ENCODE measurements at places on chromosomes 7 and 10.

GRCh38 chr10:125081931-125082330 is 78.4 kb downstream of the CTBP2 start:
- no peak for DNase-seq

GRCh38 chr10:22779331-22780019 is 65.1 kb upstream of the PIP4K2A start:
- DNase-seq = no peak

- DNase-seq = no peak
These were observed 89.2 kb downstream of the CXCL12 start for GRCh38 chr10:44295644-44296241.

- DNase-seq = no peak
These were observed 46.2 kb downstream of the CAV1 start for GRCh38 chr7:116571037-116571436.

- DNase-seq = no peak
These were observed 423.4 kb downstream of the DNAJB6 start for GRCh38 chr7:157760004-157760730.

GRCh38 chr7:47392241-47392759 is 189.6 kb downstream of the TNS3 start:
- DNase-seq = no peak

GRCh38 chr7:137289101-137289500 is 54.4 kb downstream of the PTN start:
- no peak for DNase-seq

- no peak for DNase-seq
These were observed 86.3 kb upstream of the FAM171A1 start for GRCh38 chr10:15457382-15457781.

DNA sequence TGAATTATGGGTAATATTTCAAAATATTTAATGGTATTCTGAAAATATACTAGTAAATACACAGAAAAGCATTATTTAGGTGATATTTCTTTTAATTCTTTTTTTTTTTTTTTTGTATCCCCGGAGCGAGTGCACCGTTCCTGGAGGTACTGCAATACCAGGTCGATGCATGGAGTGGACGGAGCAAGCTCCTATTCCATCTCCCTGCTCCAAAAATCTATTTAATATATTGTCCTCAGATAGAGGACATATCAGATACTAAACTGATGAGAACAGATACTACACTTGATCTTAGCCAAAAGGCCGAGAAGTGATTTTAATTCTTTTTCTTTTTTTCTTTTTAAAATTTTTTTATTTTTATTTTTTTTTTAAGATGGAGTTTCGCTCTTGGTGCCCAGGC is 10.8 kb downstream of the BTRC start:
- no peak for DNase-seq

GRCh38 chr7:142711746-142712616 is 37.3 kb upstream of the PRSS1 start:
- no peak for DNase-seq

DNA sequence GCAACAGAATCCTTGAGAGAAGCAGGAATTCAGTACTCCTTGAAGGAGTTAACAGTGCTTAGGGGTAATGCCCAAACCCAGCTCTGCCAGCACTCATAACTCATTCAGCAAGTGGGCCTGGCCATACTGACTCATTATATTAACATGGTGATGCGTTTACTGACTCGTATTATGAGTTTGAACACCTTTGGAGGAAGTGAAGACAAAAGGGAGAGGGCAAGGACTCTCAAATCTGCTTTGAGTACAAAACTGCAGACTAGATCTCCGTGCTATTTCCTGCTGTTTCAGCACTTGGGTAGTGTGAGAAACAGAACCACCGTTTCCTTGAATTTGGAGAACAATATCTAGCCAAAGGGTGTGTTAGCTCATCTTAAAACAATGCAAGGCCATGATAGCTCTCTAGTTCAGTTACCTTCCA is 30.8 kb downstream of the SLC16A9 start:
- DNase-seq = no peak

- DNase-seq = peak; percentile 36
These were observed at the start of gene SEMA3D for GRCh38 chr7:85186521-85187241. SEMA3D (minus strand) TSS chr7:85187056; CDS start chr7:85121891, 65,165 bp downstream.

GRCh38 chr10:123891144-123892071 is at the start of gene CPXM2:
CPXM2 (minus strand) TSS chr10:123891807; CDS start chr10:123891659, 148 bp downstream.
- DNase-seq = no peak

DNA sequence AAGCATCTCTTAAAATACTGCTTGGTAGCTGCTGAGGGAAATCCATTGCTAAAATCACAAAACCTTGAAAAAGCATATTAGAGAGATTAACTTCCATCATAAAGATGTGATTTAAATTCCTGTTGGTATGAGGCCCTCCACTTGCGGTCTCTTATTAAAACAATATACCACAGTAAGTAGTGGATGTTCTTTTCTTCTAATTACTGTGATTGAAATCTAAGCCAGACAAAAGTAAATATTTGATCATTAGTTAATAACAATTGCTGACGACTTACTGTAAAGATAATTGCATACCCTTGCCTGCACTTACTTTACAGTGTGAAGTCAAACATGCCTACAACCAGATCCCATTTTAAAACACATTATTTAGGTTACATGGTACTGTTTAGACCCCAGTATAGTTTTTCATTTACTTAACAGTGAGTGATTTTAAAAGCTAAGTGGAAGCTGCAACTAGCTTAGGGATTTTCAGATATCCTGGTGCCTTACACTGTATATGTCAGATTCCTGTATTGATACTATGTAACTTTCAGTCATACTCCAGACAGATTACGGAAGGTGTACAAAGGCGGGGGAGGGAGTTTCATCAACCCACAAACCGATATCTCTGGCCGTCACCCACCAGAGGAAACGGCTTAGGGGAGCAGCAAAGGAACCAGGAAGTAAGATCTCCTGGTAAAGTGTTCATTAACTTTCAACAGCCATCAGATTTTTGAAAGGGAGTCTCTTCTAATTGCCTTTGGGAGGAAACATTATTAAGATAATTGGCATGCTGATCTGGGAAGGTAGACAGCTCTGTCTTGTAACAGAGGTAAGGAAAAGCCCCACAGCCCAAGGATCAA is 986 bp downstream of the NRP1 start:
- no peak for DNase-seq

GRCh38 chr10:70890917-70891431 is 2.6 kb upstream of the PCBD1 start:
- no peak for DNase-seq

- no peak for DNase-seq
These were observed 472.8 kb upstream of the FZD8 start for GRCh38 chr10:36114913-36115312.

DNA sequence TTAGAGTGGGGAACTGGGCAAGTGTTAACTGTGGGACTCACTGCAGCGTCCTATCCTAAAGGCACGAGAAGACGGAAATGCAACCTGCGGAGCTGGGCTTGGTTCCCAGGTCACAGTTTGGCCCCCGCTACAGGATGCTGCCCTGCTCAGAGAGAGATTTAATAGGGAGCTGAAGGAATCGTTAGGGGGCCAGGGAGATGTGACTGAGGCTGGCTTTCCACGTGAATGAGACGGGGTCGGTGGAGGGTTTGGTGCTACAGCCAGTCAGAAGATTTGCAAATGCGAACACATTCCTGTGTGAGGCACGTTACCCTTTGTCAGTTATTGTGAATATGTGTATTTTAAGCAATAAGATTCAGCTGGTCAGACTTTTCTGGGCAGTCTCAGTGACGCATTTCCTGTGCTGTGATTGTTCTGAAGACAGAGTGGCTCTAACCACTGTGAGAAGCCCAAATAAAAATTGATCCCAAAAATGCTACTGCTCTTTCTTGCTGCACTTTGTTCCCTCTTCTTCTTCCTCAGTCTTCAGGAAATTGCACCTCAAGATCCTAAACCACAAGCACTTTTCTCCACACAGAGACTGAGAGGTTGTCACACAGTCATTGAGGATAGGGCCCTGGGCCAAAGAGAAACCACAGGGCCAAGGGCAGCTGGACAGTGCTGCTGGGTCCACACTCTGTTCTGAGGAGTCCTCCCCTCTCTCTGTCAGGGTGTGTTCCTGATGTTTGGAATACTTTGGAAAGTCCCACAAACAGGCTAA is 21.2 kb downstream of the CYP17A1 start:
- DNase-seq = peak; percentile 56

GRCh38 chr10:11433657-11434056 is 177.8 kb downstream of the USP6NL start:
- DNase-seq = no peak

GRCh38 chr7:35267411-35267810 is 13.5 kb upstream of the TBX20 start:
- DNase-seq = no peak

- no peak for DNase-seq
These were observed 142.3 kb upstream of the BET1 start for GRCh38 chr7:94146408-94146807.

DNA sequence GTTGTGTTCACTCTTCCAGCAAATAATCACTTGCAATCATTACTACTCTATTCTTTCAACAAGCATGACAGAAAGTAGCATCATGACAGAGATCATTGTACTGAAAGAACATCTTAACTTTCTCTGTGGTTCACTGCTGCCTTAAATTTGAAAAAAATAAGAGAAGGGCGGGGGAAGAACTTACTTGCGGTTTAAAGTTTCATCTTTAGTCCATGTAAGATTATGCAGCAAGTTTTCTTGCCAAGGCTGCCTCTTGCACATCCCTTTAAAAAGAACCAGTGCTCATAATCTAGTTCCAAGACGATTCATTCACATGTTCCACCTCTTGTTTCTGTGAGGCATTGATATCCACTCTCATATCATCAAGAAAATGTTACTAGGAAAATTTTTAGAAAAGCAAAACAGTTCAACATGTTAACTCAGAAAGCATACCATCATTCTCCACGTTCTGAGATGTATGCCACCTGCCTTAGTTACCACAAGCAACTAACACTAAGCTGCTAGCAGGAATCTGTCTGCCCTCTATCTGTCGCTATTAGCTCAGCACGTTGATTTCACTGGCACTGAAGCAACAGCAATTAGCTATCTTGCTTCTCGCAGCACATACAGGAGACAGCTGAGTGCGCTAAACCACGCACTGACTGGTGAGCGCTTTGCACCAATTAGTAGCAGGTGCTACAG is at the start of gene PCDH15:
Gene PCDH15, minus strand, starts transcription at position 491 of the 681 bp plus-strand sequence. CDS start 136,969 bp downstream, outside the sequence.
- no peak for DNase-seq

- no peak for DNase-seq
These were observed 1.4 kb upstream of the IFRD1 start for GRCh38 chr7:112448891-112449290.

DNA sequence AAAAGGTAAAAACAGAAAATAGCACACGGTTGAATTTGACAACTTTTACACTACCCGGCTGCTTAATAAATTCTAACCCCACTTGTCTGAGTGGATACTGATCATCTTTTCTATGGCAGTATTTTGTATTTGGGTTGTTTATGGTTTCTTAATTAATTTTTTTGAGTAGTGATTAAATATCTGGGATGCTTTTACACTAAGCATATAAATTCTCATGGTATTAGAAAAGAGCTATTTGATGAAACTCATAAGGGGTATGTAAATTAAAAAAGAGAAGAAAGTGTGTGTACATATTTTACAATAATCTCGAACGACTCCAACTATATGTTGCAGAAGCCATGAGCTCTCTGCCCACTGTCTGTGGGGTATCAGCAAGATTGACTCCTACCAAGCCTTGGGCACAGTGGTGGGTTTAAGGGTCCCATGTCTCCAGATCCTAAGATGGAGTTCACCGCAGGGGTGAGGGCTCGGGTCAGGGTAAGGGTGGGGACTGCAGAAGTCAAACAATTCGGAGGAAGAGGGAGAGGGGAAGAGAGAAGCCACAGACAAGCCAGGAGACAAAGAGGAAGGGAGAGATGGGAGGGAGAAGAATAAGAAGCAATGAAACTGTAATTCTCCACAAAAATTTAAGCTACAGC is 7.6 kb upstream of the HOXA13 start:
- no peak for DNase-seq

DNA sequence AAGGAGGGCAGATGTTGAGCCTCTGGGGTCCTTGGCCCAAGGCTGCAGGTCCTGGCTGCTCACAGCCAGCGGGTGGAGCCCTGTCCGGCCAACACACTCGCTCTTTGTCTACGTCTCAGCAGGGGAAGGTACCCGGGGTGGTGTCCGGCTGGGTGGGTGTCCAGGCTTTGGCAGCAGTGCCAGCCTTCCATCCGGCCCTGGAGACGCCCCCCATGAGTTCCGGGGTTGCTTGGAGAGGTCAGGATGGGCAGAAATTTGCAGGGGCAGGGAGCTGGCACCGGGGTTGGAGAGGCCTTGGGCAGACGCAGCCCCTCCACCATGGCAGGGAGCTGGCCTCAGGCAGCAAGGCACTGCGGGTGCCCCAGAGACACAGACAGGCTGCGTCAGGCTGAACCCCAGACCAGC is 42.2 kb upstream of the ELN start:
- DNase-seq = no peak

GRCh38 chr7:132430861-132431822 is 145.1 kb downstream of the PLXNA4 start:
- peak; percentile 62 for DNase-seq

- no peak for DNase-seq
These were observed 325.4 kb upstream of the SEMA3C start for GRCh38 chr7:81244224-81244623.

DNA sequence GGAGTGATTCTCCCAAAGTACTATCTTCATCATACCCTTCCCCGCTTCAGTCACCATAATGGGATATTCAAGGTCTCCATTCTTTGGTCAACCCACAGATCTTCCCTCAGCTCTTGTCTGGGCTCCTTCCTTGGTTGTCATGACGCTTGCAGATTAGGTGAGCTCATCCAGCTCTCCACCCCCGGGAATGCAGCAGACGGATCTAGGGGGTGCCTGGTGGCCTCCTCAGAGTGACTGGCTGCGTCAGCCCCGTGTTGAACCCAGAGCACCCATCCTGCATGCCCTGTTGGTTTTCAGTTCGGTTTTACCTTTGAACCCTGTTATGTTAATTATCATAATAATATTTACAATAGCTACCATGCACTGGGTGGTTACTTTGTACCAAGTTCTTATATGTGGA is 6.4 kb downstream of the NEURL1 start:
- DNase-seq = no peak

GRCh38 chr10:59937720-59938119 is 31.4 kb upstream of the CCDC6 start:
- no peak for DNase-seq

DNA sequence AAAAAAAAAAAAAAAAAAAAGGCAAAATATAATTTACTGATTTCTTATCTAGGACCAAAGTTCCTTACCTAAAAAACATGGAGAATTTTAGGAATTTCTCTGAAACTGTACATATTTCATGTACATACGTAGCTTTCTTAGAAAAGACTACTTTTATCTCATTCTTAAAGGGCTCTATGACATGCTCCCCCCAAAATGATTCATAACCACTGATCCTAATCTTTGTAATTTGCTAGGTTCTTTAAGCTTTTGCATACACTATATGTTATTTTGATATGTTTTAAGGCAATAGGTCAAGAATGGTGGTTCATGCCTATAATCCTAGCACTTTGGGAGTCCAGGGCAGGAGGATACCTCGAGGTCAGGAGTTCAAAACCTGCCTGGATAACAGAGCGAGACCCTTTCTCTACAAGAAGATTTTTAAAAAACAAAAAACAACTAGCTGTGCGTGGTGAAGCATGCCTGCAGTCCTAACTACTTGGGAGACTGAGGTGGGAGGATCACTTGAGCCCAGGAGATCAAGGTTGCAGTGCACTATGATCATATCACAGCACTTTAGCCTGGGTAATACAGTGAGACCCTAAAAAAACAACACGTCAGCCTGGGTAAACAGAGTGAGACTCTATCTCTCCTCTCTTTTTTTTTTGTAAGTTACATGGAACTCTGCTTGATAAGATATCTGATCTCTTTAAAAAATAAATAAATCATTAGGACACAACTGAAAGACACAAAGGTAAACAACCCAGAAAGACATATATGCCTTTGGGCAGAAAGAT is 54.8 kb downstream of the ATAD1 start:
- DNase-seq = no peak

- DNase-seq = peak; percentile 60
These were observed 42.2 kb upstream of the SRGN start for GRCh38 chr10:69045441-69046300.

- no peak for DNase-seq
These were observed 297.8 kb upstream of the PRKCQ start for GRCh38 chr10:6877722-6878392.
